ENCODE measurements at places on chromosomes 7 and 10.

- DNase-seq: no peak
These were observed 15.6 kb upstream of the ZFAND2A start for GRCh38 chr7:1175597-1175966.

- DNase-seq: no peak
These were observed 3.4 kb upstream of the ACTR3B start for GRCh38 chr7:152756116-152756515.

DNA sequence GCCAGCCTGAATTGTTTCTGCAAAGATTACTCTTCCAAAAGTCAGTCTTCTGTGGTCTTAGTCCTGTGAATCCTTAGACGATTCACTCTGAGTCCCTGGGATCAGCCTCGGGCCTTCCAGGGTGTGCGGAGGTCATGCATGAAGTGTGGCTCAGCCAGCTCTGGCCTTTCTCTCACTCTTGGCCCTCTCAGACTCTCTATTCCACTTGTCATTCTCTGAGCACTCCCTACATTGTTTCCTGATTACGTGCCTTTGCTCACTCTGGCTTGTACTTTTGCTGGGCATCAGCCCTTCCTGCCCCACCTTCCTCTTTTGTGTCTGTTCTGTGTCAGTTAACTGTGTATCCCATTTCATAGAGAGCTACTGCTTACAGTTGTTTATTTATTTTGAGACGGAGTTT is 36.0 kb downstream of the CCNY start:
- DNase-seq: no peak

- no peak for DNase-seq
These were observed 41.7 kb upstream of the CALD1 start for GRCh38 chr7:134737566-134738345.

DNA sequence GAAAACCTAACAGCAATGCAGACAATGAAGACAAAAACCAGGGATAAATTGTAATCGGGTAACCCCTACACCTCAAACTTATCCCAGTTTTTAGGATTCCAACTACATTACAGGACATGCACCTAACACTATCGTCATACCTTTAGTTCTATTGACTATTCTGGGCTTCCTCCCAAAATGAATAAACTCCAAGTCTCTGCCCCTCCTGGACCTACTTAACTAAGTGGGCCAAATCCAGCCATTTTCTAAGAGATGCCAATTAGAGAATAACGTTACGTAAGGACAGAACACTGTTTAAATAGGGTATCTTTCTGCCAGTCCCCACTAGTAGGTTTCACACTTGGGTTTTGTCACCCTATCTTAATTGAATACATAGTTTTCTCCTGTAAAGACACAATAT is 253.1 kb upstream of the MKLN1 start:
- no peak for DNase-seq

DNA sequence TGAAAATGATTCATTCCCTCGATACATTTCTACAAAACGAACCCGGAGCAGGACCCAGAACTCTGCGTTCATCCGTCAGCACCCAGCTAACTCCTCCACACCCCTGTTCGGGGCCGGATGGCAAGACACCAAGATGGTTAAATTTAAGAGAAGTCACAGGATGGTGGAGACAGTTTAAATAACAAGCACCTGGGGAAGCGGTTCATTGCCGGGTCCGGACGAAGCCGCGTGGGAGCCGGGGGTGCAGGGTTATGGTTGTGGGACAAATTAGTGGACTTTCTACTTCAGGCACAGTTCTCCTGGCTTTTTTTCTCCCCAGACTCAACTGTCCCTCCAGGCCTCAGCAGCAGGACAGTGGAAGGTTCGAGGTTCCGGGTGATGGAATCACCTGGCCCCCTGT is 45.4 kb downstream of the ASB13 start:
- no peak for DNase-seq
